Right ventricle myocardium superior (tissue), 1 donor: ENCODE measurements at places on chromosomes 1 and 21.

DNA sequence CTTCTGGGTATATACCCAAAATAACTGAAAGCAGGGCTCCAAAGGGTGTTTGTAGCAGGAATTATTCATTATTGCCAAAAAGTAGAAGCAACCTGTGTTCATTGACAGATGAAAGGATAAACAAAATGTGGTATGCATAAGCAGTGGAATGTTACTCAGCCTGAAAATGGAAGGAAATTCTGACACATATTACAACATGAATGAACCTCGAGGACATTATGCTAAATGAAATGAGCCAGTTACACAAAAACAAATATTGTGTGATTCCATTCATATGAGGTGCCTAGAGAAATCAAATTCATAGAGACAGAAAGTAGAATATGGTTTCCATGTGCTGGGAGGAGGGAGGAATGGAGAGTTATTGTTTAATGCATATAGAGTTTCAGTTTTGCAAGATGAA lies 86.3 kb upstream of the ARTN start:
- DNase-seq: no peak

GRCh38 chr1:109739738-109740614 lies 862 bp downstream of the GSTM3 start:
- DNase-seq: peak; percentile 91

- DNase-seq: no peak
Measured at GRCh38 chr1:99180915-99181314, 83.4 kb upstream of the PLPPR4 start.

GRCh38 chr1:169802888-169803287 lies 8.2 kb upstream of the METTL18 start:
- DNase-seq: no peak

DNA sequence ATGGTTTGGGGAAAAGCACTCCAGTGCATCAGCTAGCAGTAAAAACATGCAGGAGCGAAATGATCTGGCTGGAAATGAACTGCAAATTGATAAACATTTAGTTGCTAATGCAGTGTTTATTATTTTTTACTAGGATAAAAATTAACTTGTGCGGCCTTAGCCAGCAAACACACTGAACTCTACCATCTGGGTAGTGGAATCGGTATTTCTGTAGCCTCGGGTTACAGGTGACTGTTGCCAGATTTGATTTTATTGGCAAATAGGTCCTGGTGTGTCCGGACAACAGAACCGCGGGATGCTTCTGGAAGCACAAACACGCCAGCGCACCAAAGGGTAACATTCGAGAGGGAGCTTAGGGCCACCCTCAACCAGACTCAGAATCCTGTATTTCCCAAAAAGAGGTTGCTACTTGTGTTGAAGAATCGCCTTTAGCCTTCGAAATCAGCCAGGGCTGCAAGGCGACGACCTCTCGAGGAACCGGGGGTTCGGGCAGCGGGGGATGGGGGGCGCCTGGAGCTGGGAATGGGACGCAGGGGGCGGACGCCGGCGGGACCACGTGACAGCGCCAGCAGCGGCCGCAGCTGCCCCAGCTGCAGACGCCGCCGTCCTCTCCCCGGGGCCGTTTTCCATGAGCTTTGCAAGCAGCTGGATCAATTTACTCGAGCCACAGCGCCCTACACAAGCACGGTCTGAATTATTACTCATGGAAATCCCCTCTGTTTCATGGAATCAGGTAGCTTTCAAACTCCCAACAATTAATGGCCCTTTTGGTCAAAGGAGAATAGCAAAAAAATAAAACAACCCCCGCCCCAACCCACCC lies 158.8 kb downstream of the TOMM20 start:
- DNase-seq: peak; percentile 84

DNA sequence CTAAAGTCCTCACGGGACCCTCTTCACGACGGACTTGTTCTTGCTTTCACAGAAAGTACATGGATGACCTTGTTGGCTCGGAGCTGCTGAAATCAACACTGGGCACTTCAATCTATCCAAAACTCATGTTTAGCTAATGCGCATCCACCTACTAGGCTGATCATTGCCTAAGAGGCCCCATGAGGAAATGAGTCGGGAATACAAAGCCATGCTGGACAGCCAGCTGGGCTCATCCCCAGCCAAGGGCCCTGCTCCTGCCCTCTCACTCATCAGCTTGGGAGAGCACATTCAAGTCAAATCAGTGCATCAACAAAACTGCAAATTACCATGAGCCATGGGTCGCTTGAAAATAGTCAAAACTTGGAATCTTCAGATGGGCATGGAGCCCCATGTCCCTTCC lies 14.8 kb upstream of the HEYL start:
- no peak for DNase-seq

DNA sequence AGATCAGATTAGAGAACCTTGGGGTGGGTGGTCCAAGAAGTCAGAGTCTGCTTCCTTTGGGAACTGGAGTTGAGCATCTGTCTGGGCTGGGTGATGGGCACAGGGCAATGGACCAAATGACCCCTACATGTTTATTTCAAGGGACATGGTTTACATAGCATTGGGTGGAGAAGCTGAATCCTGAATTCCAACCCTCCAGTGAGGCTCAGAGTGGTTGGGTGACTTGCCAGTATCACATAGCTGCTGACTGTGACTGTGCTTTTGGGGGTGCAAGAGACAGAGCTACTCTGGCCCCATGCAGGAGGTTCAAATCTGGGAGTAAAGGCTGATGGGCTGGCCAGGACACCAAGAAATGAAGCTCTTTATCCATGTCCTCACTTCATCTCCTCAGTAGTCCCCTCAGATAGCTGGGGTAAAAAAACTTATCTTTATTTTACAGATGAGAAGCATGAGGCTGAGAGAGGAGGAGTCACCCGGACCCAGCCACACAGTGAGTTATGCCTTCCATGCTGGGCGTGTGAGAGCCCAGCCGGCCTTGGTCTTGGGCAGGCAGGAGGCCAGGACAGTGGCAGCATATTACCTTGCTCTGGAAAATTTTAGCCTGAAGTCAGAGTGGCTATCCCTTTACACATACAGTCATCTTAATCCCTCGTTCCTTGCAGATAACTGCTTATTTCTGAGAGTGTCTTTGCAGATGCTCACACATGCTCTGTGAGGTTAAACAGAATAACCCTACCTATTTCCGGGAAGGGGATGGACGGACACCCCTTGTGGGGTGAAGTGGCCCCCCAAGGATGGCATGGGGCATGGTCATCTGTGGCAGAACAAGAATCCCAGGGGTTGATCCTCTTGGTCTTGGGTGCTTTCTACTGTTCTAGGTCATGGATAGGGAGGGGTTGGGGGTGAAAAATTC lies 2.8 kb upstream of the SERINC2 start:
- DNase-seq: no peak

DNA sequence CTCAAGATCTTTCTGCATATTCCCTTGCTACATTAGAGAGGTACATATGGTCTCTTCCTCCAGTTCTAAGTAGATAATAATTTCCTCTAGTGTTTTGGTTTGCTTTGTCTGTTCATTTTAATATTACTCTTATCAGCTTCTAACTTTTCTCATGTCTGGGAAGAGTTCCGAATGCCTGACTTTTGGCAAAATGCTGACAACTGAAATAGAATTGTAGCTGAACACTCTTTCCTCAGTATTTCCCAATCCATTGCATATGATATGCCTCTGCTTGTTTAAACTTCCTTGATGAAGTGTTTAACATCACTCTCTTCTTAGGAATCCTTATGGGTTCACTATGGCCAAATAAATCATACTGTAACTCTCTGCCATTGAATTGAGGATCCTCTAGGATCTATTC lies 1510.1 kb downstream of the MRPL39 start:
- DNase-seq: no peak

DNA sequence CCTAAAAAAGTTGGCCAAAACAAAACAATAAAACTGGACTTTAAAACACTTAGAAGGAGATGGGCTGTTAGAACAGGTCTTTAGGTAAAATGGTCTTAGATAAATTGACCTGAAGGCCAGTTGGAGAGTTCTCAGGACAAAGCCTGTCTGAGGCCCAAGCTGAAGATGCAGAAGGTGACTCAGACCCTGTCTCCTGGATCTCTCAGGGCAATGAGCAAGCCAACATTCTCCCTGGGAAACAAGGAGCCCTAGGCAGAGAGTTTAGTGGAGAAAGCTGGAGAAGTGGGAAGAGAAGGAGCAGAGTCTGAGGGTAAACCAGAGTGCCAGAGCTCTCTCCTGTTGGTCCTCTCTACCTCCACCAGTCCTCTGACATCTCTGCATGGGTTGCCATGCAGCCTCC lies 70.1 kb downstream of the FCRL5 start:
- no peak for DNase-seq

DNA sequence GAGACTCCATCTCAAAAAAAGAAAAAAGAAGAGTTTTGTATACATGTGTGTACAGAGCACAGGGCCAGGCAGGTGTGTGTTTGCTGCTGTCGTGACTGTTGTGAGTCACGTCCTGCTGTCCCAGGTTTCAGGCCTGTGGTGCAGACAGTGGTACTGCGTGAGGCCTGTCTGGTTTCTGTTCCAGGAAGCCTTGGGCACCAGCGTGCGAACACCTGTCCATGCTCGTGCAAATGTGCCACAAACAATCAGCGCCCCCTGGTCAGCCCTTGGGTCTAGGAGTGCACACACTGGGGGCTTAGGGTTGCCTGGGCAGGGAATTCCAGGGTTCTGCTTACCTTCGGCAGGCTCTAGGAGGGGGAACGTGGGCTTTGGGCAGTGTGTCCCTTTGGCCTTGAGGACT lies 16.9 kb downstream of the GPR157 start:
- DNase-seq: no peak

DNA sequence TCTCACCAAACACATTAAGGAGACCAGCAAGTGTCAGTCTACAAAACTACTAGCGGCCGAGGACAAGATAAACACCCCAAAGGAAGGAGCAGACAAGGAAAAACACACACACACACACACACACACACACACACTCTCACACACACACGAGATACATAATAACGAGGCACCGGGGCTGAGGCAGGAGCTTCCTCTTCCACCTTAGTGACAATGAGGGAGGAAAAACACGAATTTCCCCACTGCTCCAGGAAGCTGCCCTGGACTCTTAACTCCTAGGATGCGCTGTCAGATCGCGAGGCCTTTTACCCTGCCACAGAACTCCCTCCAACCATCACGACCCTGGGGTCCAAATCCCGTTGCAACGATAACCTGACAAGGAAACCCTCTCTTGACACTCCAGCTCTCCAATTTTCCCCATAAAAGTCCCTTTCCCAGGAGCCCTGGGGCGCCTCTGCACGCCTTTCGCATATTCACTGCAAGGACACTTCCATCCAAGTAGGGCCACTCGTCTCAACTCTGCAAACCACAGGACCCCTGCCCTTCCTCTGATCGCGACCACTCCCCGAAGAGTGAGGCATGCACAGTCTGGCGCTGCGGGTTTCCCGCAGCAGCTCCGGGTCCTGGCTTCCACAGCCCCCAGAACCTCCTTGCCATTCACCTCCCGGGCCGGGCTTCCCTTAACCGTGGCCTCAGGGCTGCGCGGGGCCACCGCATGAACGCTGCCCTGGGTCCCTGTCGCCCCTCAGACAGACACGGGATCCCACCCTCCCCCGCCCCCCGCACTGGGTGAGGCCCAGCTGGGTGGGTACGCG lies 581 bp downstream of the ETV3 start:
- DNase-seq: no peak
